Frontal cortex (tissue), 4 donors: ENCODE measurements at places on chromosomes 5 and 9. TPM values are rescaled to one million over a fixed set of nuclear protein-coding genes. Genes with fewer than 3 reads are reported as not detected.

GRCh38 chr5:84227236-84227635 is 157.4 kb downstream of the EDIL3 start:
- DNase-seq = no peak

SPINK4 gene
- not detected for total RNA-seq

DNA sequence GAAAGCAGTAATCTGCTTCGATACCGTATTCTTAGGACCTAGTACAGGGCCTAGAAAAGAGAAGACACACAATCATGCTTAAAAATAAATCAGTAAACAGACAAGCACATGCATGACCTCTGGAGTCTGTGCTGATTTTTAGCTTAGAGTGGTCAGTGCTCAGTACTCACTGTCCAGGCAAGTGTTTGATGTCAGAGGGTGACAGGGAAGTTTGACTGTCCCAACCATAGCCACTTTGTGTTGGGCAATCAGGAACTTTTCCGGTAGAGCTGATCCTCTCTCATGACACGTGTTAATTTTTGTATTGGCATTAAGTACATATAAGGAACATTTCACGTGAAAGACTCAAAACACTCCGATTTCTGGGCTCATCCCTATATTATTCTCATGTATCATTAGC is 464.7 kb upstream of the KLF4 start:
- no peak for DNase-seq

DNA sequence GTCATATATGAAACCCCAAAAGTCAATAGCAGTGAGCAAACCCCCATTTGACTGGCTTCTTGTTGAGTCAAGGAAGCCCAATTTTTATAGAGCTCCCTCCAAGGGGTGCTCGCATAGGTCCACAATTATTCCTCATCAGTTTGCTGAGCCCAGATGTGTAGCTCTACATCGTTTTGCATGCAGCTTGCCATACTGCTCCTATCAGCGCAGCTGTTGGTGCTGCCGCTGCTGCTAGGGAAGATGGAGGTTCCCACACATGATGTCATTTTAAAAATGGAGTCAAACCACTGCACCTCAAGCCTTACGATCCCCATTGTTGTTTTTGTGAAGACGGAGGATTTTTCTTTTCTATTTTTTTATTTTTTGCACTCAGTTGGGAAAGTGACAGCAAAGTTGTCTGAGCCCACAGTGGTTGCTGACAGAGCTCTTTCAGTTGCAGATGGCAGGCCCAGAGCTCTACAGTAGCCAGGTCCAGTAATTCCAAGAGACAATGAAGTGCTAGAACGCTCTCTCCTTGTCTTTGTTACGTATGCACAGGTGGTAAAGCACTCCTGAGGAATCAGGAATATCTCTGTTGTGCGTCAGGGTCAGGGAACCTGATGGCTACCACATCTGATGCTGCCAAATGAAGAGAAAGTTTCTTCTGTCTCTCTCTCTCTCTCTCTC is 23.2 kb upstream of the C5orf63 start:
- DNase-seq = no peak

- no peak for DNase-seq
These were observed 181.3 kb downstream of the ESM1 start for GRCh38 chr5:54804086-54804485.

DNA sequence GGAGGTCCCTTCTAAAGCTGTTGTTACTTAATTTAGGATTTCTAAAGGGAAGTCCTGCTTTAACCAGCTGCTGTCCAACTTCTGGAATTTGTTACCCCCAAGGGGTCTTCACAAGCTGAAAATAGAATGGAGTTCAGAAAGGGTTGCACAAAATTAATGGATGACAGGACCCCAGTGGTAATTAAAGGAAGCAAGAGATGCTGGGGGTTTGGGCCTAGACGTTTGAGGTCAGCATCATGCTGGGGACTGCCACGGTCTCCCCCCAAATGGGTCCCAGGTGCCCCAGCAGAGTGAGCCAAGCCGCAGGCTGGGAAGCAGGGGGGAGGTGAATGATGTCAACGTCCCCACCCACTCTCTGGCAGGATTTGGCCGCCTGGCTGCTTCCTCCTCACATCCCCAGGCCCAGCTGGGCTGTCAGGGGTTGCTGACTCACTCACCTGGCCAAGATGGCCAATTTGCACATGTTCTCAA is 97.5 kb upstream of the ARAP3 start:
- no peak for DNase-seq

DNA sequence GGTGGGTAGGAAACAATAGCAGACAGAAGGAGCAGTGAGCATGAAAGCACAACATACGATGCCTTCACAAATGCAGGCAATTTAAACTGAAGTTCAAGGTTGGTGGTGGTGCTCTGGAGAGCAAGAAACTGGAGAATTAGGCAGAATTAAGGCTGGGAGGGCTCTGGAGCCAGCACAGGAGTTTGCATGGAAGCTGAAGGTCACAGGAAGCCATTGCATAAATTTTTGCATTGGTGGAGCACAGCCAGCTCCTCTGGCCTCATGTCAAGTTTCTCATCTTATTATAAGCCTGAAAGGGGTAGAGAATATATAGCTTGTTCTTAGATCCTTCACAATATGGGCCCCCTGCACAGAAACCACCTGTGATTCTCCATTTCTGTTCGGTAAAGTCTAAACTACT is 207.4 kb downstream of the PAPPA start:
- DNase-seq = no peak
